ENCODE measurements at places on chromosomes 16 and 17.

GRCh38 chr17:3598078-3598477, 11.1 kb downstream of the TRPV1 start:
- no peak for DNase-seq

- DNase-seq: no peak
Measured at GRCh38 chr17:69058165-69058564, 2.6 kb downstream of the ABCA9 start.

GRCh38 chr17:66971264-66971663, 6.8 kb downstream of the CACNG4 start:
- no peak for DNase-seq

GRCh38 chr17:55576237-55576995, 65.2 kb upstream of the SMIM36 start:
- no peak for DNase-seq

GRCh38 chr17:28112181-28112580, 69.7 kb downstream of the NLK start:
- no peak for DNase-seq

All from ecto neural progenitor cell (in vitro differentiated cells).